ENCODE measurements at places on chromosomes 1 and 21.

GRCh38 chr21:27190601-27191000, 223.7 kb upstream of the ADAMTS5 start:
- no peak for DNase-seq

- DNase-seq, result no peak
These were observed 648 bp upstream of the TRAPPC3 start for GRCh38 chr1:36149973-36150295.

GRCh38 chr1:234667600-234668576, 57.9 kb upstream of the IRF2BP2 start:
- DNase-seq, result no peak

- DNase-seq, result no peak
These were observed 62.1 kb downstream of the SKI start for GRCh38 chr1:2290171-2290578.

DNA sequence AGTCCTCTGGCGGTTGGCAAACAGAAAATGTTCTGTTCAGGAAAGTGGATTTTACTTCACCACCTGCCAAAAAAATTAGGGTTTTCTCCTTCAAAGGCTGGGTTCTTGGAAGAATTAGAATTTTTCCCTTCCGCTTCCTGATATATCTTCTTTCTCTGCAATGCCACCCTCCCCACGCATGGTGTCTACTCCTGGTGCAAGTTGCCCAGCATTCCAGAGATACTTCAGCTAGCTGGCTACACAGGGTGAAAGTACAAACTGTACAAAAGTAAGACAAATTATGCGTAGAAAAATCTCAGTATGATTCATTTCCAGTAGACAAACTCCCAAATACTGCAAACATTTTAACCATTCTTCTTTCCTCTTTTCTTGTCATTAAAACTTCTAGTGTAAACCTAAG, 430.1 kb upstream of the ESRRG start:
- DNase-seq, result no peak

GRCh38 chr1:236692742-236693141, 6.4 kb downstream of the ACTN2 start:
- no peak for DNase-seq

DNA sequence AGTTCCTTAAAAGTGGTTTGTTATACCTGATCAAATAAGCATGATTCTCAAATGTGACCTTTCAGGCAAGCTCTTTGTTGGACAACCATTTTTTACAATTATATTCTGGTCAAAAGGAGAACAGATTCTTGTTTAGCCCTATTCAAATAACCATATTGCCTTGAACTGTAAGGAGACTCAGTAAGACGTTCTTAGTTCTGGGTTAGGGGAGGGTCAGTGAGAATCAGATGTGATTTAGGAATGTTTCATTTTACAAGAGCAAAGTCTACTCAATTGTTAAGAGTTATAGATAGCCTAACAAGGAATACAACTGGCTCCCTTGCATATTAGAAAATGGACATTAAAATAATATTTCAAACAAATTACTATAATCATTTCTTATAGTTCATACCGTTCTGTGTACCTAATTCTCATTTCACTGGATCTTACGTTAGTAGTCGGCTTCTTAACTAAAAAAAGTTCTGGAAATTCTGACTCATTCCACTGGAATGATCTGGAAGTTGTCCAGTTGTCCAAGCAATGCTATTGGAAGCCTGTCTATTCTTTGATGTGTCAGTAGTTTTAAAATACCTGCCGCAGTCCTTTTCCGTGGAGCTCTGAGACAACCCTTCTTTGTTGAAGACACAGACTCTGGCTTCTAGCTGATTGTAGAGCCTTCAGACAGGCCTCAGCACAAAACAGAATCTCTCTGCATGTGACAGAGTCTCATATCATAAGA, 88.8 kb downstream of the MAST2 start:
- peak; percentile 91 for DNase-seq

DNA sequence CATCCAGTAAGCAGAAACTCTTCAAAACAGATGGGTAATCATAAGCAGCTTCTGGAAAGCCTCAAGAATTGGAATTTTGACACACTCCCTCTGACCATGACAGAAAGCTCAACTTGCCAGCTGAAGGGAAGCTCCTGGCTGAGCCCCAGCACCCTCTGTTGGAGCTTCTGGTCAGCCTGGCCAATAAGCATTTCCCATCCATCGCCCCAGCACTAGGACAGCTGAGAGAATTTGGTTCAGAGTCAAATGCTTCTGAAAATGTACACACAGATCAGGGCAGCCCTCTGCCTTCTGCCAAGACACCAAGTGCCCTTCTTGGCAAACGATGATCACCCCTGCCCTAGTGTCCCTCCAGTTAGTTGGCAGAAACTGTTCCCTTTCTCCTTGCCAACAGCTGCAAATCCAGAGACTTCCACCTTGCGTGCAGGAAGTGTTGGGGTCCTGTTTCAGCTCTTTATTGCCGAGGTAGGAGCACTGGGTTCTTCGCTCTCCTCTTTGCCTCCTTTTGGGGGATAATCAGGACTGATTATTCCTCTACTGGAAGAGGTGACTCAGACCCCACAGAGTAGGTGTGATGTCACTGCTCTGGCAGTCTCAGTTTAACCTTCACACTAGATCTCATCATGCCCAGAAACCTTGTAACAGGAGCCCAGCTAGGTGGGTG, 11.9 kb downstream of the PIGV start:
- DNase-seq, result no peak

GRCh38 chr1:94001397-94002045, 92.3 kb upstream of the GCLM start:
- no peak for DNase-seq

GRCh38 chr1:10378081-10378841, 20.6 kb upstream of the PGD start:
- DNase-seq, result peak; percentile 83

DNA sequence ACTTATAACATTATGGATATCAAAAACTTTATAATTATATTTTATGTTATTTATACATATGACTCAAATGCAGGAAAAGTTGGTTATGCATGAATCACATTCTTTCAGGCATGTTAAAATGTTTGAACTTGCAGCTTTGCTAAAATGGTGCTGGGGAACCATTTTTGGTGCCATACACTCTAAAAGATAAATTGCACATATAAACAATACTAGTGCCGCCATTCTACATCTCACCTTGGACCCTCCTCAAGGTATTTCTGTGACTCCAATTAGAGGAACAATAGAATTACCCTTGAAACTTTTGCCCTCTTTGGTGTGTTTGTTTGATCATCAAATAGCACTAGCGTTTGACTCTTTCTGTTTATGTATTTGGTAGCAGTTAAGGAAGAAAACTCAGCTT, 997 bp downstream of the PRKACB start:
- DNase-seq, result no peak

DNA sequence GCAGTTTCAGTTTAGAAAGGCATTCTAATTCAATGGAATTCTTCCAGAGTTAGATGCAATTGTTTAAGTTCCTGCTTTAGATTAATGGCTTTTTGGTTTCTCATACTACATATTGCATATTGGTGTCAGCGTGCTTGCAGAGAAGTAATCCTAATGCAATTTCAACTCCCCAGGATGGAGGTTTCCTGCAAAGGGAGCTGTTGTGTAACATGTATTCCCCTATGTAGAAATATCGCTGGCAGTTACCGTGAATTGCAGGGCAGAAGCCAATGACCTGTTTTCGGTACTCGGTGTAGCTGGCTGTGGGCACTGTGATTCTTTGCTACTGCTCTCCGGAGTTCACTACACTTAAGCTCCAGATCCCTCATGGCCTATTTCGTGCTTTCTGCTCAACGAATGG, 256.1 kb upstream of the PTBP2 start:
- DNase-seq, result no peak

- DNase-seq, result no peak
These were observed 83.3 kb upstream of the TMEM51 start for GRCh38 chr1:15070145-15070748.

- DNase-seq, result no peak
These were observed 161.8 kb downstream of the CDC42BPA start for GRCh38 chr1:227156520-227156919.

DNA sequence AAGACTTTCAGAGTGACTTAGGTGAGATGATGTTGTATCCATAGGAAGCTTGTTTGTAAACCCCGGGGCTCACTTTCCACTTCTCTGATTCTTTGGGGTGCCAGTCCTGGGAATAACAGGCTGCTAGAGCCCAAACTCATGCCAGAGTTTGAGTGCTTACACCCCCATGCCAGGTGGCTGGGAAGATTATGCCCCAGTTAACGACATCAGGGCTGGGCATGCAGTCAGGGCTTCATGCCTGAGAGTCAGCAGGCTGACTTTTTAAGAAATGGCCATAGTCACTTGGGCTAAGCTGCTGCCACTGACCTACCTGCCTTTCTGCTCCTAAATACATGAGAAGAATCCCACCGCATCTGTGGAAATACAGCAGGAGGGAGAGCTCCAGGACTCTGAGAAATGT, 425.6 kb upstream of the VAMP3 start:
- DNase-seq, result no peak

- DNase-seq, result no peak
These were observed 1.9 kb upstream of the SLC27A3 start for GRCh38 chr1:153773096-153773921.

- no peak for DNase-seq
These were observed 75.1 kb upstream of the PTGFRN start for GRCh38 chr1:116834595-116834994.
